ENCODE measurements at places on chromosomes 3 and 15.

DNA sequence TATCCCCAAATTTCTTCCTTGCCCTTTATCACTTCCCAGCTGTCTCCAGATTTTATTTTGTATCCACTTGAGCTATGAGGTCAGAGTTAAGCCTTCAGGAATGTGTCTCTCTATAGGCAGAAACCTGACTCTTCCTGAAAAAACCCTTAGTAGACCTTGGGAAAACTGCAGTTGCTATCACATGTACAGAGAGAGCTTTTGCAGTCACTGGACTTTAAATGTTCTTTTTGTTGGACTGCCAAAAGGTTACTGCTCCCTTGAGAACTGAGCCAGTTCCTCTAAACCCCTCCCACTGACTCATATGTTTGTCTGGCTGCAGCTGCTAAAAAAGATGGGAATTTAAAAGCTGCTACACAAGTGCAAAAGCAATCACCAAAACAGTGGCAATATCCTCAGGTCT lies 169.1 kb upstream of the CCDC54 start:
- DNase-seq: no peak

DNA sequence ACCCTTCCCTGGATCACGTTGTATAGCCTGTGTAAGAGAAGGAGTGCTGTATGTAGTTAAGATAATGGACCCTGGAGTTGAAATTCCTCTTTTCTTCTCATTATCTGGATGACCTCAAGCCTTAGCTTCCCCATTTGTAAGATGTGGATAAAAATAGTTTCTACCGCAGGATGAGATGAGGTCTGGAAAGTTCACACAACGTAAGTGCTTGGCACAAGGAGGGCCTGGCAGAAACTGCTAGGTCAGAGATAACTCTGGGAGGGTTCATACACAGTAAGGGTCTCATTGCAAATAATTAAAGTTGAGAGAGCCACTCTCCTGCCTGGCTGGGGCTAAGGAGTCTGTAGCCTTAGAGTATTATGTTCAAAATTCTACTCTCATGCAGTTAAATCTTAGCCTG lies 214.4 kb downstream of the LRTM1 start:
- DNase-seq: no peak

GRCh38 chr3:46844881-46845312 lies 18.3 kb downstream of the MYL3 start:
- no peak for DNase-seq

GRCh38 chr3:159166899-159167586 lies 365.2 kb downstream of the MFSD1 start:
- no peak for DNase-seq

GRCh38 chr3:143951351-143951971 lies 20.2 kb upstream of the DIPK2A start:
- peak; percentile 12 for DNase-seq

DNA sequence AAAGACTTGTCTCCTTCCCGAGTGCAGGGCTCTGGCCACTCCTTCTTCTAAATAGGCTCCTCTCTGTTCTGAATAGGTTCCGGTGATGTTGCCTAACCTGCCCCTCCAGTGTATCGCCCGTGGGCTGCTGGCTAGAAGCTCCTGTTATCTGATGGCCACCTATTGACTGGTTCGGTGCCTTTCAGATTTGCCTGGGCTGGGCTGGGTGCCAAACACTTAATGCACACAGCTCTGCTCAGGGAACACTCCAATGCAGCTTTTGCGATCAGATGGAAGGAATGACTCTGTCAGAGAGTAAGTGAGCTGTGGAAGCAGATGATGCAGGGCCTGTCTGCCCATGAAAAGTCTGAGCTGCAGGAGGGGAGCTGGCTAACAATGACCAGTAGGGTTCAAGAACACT lies 112.9 kb downstream of the CORO2B start:
- DNase-seq: no peak

- DNase-seq: no peak
Measured at GRCh38 chr3:122916084-122916483, 111.5 kb downstream of the SEMA5B start.

- no peak for DNase-seq
Measured at GRCh38 chr15:65376767-65377104, 1.1 kb downstream of the IGDCC3 start.

- no peak for DNase-seq
Measured at GRCh38 chr15:39429898-39430357, 151.0 kb upstream of the THBS1 start.

DNA sequence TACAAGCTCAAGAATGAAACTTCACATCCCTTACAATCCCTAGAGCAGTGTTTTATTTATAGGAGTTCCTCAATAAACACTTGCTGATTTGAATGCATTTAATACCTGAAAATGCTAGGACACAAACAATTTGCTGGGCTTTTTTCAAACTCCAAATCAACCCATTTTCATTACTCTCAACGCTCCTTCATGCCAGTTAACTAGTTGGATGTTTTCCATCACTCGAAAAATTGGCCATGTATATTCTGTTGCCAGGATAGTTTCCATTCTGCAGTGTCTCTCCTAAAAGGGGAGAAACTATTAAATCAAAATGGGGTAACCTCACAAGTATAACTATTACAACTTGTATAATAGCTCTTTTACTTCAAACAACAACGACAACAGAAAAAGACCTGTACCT lies 1.2 kb downstream of the GBE1 start:
- no peak for DNase-seq

DNA sequence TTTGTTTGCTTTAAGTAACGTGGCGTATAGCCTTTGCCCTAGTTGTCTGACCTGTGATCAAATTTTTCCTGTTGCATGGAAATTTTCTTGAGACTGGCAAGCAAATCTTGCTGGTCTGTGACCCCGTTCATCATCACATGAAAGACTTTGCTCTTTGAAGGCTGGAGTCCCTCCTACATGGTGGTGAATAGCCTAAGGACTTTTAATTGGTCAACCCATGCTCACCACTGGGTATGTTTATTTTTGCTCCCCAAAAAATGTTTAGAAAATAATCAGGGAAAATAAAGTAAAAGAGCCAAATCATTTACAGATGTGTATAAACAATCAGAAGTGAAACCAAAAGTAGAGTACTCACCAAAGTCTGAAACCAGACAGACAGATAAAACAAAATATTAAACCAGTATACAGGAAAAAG lies 1075.3 kb upstream of the ALCAM start:
- no peak for DNase-seq

- DNase-seq: no peak
Measured at GRCh38 chr15:41995476-41995855, 23.1 kb upstream of the EHD4 start.

DNA sequence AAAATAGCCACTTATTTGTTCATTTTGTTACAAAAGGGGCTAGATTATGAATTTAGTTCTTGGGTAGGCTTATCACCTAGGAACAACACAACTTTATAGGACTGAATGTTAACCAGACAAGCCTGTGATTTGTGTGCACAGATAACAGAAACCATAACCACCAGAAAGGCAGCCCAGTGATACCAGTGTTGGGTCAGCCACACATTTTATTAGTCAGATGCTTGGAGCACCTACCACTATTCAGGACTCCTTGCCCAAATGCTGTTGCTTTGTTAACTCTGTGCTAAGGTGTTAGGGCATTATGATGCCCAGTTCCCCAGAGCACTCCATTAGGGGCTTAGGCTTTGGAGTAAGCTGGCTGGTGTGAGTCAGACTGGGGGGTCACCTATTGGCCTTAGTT lies 22.5 kb downstream of the PLCL2 start:
- DNase-seq: no peak
